Gastrocnemius medialis (tissue), 4 donors: ENCODE measurements at places on chromosomes 5 and 9.

GRCh38 chr5:151019331-151019730 is 1.1 kb upstream of the GPX3 start:
- DNase-seq: peak; percentile 15
- peaks cover 37% of the 10 kb centered on the region for H3K4me1 ChIP-seq
- H3K36me3 ChIP-seq: no peaks in the 10 kb centered on the region
- H3K27ac ChIP-seq: peak overlapping the region; percentile 94
- H3K27me3 ChIP-seq: no peaks in the 10 kb centered on the region
- no peak overlapping the region for H3K4me3 ChIP-seq

DNA sequence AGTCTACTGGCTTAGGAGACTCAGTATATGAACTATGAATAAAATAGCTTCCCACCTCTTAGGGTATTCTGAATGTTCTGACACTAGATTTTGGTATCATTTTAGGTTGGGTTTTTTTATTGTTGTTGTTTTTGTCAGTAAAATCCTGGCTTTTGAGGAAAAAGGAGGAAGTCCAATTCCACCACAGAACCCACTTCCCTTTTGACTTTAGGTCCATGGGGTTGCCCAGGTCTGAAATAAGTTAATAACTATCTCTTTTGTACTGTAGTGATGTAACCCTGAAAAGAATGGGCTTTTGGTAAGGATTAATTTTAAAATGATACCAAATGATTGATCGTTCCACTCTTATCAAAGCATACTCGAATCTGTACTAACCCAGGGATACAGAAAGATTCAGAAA is 29.1 kb upstream of the IL12B start:
- DNase-seq: no peak
- H3K4me1 ChIP-seq: no peaks in the 10 kb centered on the region
- H3K27ac ChIP-seq: no peak overlapping the region
- H3K4me3 ChIP-seq: no peak overlapping the region

DNA sequence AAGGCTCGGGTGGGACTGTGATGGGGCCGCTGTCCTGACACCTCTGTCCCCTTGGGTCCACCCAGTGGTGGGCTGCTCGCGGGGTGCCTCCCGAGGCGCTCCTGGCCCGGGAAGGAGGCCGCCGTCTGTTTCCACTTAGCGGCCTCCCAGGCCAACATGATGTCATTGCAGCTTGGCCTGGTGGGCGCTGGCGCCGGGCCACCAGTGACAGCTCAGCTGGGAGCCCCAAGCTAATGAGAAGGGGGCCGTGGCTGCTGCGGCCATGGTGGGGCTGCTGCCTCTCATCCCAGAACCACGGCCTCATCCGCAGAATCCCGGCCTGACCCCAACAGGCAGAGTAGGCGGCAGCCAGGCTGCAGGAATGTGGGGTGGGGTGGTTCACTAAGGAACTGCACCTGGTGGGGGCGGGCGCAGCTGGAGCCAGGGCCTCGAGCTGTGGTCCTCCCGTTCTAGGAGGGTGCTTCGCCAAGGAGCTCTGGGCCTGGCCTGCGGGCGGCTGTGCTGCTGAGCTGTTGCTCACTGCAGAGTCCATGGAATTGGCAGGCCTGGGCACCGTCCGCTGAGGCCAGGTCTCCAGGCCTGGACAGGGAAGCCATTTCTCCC is 123.5 kb upstream of the COL5A1 start:
- H3K27me3 ChIP-seq: peaks cover 5% of the 10 kb centered on the region
- H3K36me3 ChIP-seq: no peaks in the 10 kb centered on the region
- H3K27ac ChIP-seq: no peak overlapping the region
- no peak for DNase-seq

DNA sequence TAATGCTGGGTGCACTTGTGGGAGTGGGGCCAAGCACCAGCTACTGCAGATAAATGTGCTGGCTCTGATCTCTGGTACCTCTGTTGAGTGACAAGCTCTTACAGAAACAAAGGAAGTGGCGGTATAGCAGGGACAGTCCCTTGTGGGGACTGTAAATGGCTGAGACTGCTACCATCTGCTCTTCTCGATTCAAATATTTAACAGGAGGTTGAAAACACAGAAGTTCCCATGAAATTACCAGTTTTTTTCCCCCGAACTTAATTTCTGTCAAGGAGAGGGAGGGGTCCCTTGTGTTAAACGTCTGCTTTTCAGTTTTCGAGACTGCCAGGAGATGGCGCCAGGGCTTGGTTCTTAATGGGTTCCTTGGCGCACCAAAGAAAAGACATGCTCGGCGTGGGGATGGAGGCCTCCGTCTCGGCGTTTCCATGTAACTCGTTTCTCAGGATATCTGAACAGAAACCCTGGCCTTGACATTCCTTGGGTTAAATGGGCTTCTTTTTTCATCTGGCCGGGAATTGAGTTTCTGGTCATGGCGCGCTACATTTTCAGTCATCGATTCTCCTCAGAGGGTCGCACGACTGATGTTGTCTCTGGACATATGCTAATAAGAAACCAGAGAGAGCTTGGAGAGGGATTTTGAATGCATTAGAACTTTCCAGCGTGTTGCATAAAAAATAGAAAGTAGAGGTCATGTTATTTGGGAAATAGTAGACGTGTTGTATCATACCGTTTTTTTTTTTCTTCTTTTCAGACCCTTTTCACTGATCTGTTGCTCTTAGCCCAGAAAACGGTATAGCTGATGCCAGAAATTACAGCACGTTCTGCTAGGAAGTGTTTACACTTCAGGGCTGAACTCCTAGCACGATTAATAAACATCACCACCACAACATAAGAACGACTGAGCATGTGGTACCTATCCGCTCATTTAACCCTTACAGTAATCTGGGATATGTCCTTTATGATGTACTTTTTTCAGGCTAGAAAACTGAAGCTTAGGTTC is 64.0 kb downstream of the CARTPT start:
- peak; percentile 24 for DNase-seq
- H3K4me3 ChIP-seq: peak overlapping the region; percentile 35
- H3K4me1 ChIP-seq: peaks cover 8% of the 10 kb centered on the region
- peak overlapping the region; percentile 58 for H3K27ac ChIP-seq
- no peaks in the 10 kb centered on the region for H3K27me3 ChIP-seq
- no peaks in the 10 kb centered on the region for H3K36me3 ChIP-seq

GRCh38 chr9:100669968-100670367 is 92.1 kb downstream of the CAVIN4 start:
- H3K36me3 ChIP-seq: no peaks in the 10 kb centered on the region
- peaks cover 12% of the 10 kb centered on the region for H3K4me1 ChIP-seq
- H3K27me3 ChIP-seq: no peaks in the 10 kb centered on the region
- H3K4me3 ChIP-seq: no peak overlapping the region
- no peak for DNase-seq

DNA sequence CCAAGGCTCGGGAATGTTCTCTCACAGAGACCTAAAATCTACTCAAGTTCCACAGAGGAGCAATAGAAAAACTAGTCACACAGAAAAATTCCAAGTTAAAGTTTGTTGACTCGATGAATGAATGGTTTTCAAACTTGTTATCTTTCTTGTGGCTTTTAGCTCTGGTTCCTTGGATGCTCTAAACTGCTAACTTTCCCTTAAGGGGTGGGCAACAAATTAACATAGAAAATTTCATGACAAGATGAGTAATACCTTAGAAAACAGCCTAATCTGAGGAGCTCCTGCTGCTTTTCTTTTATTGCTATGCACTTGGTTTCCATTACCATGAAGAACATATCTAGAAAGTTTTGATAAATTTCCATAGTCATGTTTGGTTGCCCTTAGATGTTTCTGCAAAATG is 100.2 kb upstream of the CCDC112 start:
- no peaks in the 10 kb centered on the region for H3K4me1 ChIP-seq
- no peak overlapping the region for H3K27ac ChIP-seq
- H3K4me3 ChIP-seq: no peak overlapping the region
- no peak for DNase-seq
- H3K27me3 ChIP-seq: no peaks in the 10 kb centered on the region

GRCh38 chr5:171494452-171495121 is 75.1 kb downstream of the FGF18 start:
- H3K27me3 ChIP-seq: no peaks in the 10 kb centered on the region
- H3K4me3 ChIP-seq: peak overlapping the region; percentile 32

DNA sequence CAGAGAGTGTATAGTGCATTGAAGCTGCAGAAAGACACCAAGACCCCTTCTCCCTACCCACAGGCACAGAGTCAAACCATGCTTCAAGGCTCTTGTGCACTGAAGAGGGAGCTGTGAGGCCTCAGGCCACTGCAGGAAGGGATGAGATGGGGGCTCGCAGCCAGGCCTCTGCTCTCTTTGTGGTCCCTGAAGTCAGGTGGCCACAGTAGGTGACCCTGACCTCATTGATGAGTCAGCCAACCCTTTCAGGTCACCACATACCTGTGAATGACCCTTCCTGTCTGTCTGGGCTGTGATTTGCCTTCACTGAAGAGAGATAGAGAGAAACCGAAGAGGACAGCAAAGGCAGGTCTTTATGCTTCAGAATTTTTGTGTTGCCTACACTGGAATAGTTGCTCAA is 372.1 kb downstream of the ACTL7B start:
- H3K36me3 ChIP-seq: no peaks in the 10 kb centered on the region
- no peak overlapping the region for H3K4me3 ChIP-seq
- no peak for DNase-seq
- peaks cover 12% of the 10 kb centered on the region for H3K4me1 ChIP-seq
- H3K27me3 ChIP-seq: no peaks in the 10 kb centered on the region
- no peak overlapping the region for H3K27ac ChIP-seq

GRCh38 chr9:90953200-90953599 is 151.6 kb downstream of the SYK start:
- H3K4me3 ChIP-seq: no peak overlapping the region
- no peaks in the 10 kb centered on the region for H3K36me3 ChIP-seq
- no peak overlapping the region for H3K27ac ChIP-seq

- H3K36me3 ChIP-seq: no peaks in the 10 kb centered on the region
- H3K27ac ChIP-seq: no peak overlapping the region
- DNase-seq: no peak
- H3K4me3 ChIP-seq: no peak overlapping the region
- H3K4me1 ChIP-seq: no peaks in the 10 kb centered on the region
These were observed 637.6 kb upstream of the ZNF608 start for GRCh38 chr5:125384071-125384470.

DNA sequence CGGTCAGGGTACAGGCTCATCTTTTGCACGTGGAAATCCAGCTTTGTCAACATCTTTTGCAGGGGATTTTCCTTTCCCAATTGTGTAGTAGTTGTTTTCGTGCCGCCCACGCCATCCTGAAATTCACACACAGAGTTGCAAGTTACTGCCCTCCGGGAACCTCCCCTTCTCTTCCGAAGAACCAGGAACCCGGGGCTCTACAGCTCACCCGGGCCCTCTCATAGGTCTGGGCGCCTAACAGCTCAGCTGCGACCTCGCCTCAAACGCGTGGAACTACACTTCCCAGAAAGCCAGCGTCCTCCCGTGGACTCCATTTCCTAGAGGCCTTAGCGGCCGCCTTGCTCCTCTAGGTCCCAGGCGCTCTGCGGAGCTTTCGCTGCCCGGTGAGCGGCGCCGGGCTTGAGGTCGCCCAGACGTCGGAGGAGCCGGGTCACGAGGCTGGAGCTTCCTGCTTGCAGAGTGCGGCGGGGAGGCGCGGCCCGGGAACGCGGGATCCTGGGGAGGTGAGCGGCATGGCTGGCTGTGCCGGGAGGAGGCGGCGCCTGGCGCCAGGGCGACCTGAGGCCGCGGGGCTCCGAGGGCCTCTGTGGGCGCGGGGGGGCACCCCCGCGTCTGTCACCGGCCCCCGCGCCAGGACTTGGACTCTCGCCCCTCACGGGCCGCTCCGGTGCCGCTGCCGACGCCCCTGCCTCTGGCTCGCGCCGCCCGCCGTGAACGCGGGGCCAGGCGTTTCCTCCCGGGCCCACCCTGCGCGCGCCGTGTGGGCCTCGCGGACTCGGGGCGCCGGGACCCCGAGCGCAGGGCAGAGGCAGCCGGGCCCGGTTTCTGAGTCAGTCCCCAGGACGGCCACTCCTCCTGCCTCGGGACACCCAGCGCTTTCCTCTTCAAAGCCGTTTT is at the start of gene ZNF354B:
Gene ZNF354B (plus strand): TSS at position 329 of the 897 bp plus-strand sequence. CDS start 1,095 bp downstream, outside the sequence.
- peak within 1 kb of the TSS; percentile 65 for H3K4me3 ChIP-seq
- no peaks in the 10 kb centered on the region for H3K27me3 ChIP-seq
- peak; percentile 86 for DNase-seq
- H3K36me3 ChIP-seq: no peaks in the 10 kb centered on the region

DNA sequence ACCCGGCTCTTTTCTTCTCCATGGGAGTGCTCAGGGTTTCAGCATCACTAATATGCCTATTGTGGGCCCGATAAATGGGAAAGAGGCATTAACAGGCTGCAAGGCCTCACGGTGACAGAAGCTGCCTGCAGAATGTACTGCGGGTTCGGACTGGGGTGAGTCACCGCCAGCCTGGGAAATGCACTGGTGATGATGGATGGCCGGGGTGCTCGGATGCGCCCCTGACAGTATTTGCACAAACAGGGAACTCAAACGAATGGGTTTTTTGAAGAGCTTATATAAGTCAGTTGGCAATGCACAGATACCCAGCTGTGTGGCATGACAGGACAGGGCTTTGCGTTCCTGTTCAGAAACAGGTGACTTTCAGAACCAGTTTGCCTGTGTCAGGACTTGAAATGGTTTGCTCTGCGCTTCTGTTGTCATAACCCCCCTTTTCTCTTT is 42.0 kb upstream of the PITX1 start:
- H3K27me3 ChIP-seq: no peaks in the 10 kb centered on the region
- H3K4me3 ChIP-seq: no peak overlapping the region
- H3K4me1 ChIP-seq: no peaks in the 10 kb centered on the region
- H3K36me3 ChIP-seq: no peaks in the 10 kb centered on the region
- H3K27ac ChIP-seq: no peak overlapping the region

DNA sequence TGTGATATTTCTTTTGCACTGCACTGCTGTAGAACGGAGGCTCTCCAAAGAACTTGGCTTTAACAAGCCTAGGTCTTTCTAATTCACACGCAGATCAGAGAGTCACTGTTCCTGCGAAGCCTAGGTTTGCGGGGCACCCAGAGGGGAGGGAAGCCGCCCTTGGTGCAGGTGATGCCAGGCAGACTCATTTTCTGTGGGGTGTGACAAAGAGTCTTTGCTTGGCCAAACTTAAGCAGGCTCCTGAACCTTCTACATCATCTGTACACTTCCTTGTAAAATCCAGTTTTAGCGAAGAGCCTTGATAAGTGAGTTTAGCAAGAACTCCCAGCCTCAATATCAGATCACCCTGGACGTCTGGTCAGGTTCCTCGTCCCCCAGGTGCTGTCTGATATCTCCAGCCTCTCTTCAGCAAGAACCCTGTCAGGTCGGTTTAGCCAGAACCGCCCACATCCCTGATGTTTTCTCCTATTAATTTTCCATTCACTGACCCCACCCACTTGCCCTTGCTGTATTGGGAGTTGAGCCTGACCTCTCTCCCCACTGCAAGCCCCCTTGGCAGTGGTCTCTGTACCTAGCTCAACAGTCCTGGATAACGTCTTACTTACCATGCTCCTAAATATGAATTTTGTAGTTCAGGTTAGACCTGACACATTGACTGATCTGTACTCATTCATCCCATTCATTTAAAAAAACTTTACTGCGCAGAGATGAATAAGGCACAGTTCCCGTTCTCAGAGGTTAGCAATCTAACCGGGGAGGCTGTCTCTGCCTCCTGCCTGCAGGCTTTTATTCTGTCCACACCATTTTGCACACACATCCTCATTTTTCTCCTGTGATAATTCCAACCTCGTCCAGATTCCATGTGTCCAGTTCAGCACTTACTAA is 880 bp upstream of the UBAC1 start:
- no peak for DNase-seq
- no peak overlapping the region for H3K4me3 ChIP-seq
- H3K27me3 ChIP-seq: no peaks in the 10 kb centered on the region
